Thoracic aorta (tissue), 2 donors: ENCODE measurements at places on chromosomes 7 and 10.

- no peak for DNase-seq
Observed at GRCh38 chr10:44858988-44859387, 52.1 kb upstream of the TMEM72 start.

DNA sequence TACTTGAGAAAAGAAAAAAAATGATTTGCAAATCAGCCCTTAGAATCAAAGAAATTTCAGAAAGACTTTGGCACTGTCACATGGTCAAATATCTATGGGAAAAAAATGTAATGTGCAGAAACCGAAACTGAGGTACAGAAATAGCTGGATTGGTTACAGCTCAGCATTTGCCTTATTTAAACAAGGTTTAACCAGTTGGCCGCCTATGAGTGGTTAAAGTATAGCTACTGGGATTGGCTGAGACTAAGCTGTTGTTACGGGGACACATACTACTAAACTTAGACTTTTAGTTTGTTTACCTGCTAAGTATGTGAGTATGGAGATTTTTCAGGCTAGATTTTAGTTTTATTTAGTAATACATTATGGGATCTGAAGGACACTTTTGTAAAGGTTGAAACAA is 38.6 kb downstream of the SFTPD start:
- DNase-seq = no peak

- no peak for DNase-seq
Observed at GRCh38 chr7:54847921-54848320, 88.9 kb upstream of the SEC61G start.

GRCh38 chr7:138023618-138024342 is 21.9 kb upstream of the CREB3L2 start:
- no peak for DNase-seq

DNA sequence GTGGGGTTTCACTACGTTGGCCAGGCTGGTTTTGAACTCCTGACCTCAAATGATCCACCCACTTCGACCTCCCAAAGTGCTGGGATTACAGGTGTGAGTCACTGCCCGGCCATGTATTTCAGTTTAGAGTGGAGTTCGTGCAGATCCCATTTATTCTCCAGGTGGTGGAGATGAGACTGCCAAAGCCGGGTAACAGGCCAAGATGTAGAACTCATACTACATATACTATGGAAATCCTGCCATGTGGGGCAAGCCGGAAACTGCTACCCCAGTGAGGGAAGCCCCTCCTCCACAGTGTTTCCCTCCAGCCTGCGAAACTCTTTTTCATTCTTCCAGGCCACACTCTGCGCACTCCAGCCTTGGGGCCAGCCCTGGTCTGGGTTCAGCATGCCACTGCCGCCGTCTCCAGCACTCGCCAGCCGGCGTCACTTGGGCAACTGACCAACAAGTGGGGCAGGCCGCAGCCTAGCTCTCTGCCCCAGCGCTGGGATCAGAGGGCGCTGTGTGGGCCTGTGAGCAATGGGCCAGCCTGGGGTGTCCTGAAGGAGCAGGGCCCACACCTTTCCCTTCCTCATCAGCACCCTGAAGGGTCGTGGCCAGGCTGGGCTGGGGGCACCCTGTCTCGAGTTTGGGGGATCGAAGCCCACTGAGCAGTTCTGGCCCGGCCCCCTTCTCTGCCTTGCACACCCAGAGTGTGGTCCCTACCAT is 122.0 kb downstream of the TRRAP start:
- DNase-seq = no peak

GRCh38 chr7:125424721-125425120 is 495.1 kb upstream of the POT1 start:
- no peak for DNase-seq

GRCh38 chr10:69475433-69475830 is 24.2 kb downstream of the TSPAN15 start:
- no peak for DNase-seq

- no peak for DNase-seq
Observed at GRCh38 chr10:51445588-51445987, 253.8 kb downstream of the CSTF2T start.

DNA sequence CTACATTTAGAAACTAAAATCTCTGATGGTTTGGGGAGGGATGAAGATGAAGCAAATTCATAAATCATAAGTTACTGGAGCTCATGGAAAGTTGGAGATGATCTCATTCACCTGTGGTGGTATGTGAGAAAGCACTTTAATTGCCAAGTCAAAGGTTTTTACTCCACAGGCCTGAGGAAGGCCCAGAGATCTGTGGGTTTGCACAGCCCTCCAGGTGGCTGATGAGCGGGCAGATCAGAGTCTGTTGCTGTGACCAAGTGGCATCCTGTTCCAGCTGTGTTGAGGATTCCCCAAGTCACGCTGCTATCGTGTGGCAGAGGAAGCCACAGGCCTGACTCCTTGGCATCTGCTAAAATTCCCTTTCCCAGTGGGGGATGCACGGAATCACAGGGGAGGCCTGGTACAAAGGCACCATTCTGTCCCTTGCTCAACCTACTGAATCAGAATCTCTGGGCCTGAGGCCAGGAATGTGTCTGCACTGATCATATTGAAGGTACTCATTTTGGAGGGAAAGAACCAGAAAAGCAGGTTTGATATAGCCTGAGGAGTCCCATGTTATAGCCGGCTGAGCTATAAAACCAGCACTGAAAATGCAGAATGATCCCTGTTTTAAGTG is 19.7 kb upstream of the DDC start:
- DNase-seq = no peak

DNA sequence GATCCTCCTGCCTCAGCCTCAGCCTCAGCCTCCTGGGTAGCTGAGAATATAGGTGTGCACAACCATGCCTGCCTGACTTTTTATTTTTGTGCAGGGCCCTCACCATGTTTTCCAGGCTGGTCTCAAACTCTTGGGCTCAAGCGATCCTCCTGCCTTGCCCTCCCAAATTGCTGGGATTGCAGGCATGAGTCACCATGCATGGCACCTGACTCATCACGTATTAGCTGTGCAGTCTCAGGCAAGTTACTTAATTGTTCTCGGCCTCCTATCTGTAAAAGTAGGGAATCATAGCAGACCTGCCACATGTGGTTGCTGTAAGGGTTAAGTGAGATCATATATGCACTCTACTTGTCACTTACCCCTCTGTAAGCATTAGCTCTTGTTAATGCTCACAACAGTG is 117.2 kb downstream of the ANLN start:
- no peak for DNase-seq

GRCh38 chr7:27101171-27101956 is 1.1 kb downstream of the HOXA2 start:
- DNase-seq = no peak
